ENCODE measurements at places on chromosomes 16 and 17. TPM values are rescaled to one million over a fixed set of nuclear protein-coding genes. Genes with fewer than 3 reads are reported as not detected.

DNA sequence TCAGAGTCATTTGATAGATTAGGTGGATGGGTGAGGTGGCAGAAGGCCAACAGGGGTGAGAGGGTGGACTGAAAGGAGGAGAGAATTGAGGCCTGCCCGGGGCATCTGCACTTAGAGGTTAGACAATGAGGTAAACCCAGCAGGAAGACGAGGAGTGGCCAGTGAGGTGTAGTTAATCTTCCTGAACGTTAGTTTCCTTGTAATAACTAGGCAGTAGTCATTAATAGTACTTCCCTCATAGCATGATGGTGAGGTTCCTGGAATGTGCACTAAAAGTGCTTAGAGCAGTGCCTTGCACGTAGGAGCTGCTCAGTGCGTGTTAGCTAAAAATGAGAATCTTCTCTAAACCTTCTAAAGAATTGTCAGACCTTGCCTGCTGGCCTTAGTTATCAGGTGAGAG lies 13.5 kb upstream of the KSR1 start:
- DNase-seq, result no peak

DNA sequence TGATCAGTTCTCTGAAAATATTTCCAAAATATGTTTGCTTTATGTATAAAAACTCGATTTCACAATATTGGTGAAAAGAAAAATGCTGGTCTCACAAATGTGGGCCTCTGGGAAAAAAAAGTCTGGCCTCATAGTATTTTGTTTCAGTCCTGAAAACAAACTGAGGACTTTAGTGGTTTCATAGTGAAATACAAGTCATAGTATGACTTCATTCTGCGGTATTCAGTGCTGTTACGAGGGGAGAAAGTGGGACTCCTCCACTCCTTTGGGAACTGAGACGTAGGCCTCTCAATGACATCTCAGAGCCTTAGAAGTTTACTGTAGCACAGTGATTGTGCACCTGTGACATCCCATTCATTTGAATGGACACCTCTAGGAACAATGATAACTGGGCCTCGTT lies 56.0 kb downstream of the CYB561 start:
- DNase-seq, result no peak

DNA sequence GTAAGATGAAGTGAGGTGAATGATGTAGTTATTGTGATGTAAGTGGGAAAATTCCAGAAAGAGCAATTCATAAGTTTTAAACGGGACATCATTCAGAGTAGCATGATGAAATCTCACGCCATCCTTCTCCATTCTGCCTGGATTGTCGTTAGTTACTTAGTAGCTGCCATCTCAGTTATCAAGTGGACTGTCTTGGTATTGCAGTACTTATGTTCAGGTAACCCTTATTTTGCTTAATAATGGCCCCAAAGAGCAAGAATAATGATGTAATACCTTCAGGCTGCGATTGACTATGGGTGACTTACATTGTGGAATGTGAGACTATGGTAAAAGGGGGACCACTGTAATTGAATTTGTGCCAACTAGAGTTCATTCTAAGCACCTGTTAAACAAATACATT lies 234.1 kb upstream of the TOM1L1 start:
- DNase-seq, result no peak

DNA sequence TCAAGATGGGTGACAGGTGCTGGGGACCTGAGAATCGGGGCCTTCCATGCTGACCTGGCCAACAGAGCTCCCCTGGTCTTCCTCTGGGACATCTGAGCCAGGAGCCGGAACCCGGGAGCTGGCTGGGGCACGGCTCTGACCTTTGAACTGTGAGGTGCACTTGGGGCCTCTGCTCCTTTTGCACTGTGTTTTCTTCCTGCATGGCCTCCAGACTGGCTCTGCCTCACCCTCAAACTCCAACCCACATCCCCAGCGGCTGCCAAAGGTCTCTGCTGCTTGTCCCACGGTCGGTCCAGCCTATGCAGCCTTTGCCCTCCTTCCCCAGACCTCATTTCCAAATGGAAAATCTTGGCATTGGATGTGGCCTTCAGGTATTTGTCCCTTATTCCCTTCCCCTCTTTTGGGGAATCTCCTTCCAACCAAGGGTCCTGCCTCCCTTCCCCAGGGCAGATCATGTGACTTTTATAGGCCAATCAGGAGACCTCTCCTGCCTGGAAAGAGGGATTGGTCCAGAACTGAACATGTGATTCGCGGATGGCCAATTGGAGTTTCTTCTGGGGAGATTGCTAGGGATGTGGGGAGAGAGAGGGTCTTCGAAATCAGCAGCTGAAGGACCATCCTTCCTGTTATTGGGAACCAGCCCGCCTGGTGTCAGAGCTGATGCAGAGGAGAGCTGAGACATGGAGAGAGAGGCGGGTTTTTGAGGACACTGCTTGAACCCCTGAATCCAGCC lies 117.9 kb downstream of the CYLD start:
- DNase-seq, result peak; percentile 68

DNA sequence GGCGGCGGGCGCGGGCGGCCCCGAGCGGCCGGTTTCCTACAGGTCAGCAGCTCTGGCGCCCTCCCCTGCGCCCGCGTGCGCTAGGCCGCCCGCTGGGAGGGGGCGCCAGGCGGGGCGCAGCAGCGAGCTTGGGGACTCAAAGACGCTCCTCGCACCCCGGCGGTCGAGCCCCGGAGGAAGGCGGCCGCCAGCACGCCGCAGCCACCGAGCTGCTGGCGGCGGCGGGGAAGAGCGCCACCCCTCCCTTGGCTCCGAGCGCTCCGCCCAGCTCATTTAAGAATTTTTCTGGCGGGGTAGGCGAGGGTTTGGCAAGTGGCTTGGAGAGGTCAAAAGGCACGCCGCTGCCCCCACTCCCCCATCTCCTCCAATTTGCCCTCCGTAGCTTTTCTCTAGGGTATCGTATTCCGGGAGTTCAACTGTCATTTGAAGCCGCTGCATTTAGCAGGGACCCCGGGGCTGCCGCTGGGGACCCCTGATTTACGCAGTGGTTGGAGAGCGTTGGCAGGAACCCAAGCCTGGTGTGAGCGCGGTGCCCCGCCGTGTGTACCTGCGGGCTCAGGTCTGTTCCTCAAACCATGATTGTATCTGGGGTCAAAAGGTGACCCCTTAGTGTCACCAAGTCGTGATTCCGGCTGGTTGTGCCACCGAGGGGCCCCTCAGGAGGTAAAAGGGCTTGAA lies 59.5 kb upstream of the GSE1 start:
- DNase-seq, result peak; percentile 60

GRCh38 chr16:13902677-13903076 lies 17.3 kb upstream of the ERCC4 start:
- no peak for DNase-seq

DNA sequence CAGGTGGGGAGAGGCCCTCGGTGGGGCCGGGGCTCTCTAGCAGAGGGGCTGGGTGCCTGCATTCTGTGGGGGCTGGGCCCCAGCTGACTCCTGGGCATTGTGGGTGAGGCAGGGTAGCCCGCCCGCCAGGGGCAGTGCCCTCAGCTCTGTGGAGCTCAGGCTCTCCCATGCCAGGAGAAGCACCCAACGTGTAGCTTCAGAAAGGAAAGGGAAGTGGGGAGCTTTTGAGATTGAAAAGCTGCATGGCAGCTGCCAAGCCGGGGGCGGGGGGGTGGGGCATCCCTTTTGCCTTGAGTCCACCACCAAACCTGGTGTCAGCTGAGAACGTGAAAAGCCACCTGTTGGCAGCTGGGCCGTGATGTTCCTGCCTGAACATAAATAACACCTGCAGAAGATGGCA lies 192.1 kb upstream of the CIBAR2 start:
- no peak for DNase-seq

- DNase-seq, result no peak
These were observed 19.5 kb downstream of the ACSF3 start for GRCh38 chr16:89113152-89113547.

- DNase-seq, result no peak
These were observed 224.2 kb downstream of the ENGASE start for GRCh38 chr17:79298799-79299198.

- DNase-seq, result peak; percentile 98
These were observed 460.4 kb downstream of the SLC39A11 start for GRCh38 chr17:72631949-72632684.

- peak; percentile 38 for DNase-seq
These were observed 7.3 kb downstream of the DLX4 start for GRCh38 chr17:49976163-49976827.

DNA sequence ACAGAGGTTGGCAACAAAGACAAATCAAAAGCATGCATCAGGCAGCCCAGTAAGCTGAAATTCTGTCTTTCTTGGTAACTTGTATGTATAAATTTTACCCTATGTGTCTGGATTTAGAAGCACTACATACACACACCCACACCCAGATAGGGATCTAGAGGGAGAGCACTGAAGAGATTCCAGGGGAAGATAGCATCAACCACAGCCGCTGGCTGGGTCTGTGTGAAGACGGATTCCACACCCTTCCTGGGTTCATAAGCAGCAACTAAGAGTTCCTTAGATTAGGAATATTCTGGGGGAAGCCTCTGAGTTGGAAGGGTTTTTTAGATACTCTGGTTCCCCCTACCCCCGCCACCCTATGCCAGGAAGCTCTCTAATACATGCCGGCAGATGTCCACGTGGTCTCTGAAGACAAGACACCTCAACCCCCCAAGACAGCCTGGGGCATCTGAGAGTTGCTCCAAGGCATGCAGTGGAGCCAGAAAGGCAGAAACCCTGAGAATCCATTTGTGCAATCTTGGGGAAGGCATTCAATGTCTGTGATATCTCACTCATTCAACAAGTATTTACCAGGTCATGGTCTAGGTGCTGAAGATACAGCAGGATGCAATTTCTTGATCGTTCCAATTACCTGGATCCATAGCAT lies 86.4 kb downstream of the NOG start:
- no peak for DNase-seq

GRCh38 chr16:57145046-57146021 lies 40.5 kb downstream of the PSME3IP1 start:
- peak; percentile 44 for DNase-seq

GRCh38 chr17:66573078-66573477 lies 261.8 kb upstream of the CACNG5 start:
- no peak for DNase-seq

GRCh38 chr17:65772989-65773388 lies 211.5 kb upstream of the AXIN2 start:
- DNase-seq, result peak; percentile 72

GRCh38 chr16:89034573-89034961 lies 57.6 kb upstream of the CBFA2T3 start:
- no peak for DNase-seq

DNA sequence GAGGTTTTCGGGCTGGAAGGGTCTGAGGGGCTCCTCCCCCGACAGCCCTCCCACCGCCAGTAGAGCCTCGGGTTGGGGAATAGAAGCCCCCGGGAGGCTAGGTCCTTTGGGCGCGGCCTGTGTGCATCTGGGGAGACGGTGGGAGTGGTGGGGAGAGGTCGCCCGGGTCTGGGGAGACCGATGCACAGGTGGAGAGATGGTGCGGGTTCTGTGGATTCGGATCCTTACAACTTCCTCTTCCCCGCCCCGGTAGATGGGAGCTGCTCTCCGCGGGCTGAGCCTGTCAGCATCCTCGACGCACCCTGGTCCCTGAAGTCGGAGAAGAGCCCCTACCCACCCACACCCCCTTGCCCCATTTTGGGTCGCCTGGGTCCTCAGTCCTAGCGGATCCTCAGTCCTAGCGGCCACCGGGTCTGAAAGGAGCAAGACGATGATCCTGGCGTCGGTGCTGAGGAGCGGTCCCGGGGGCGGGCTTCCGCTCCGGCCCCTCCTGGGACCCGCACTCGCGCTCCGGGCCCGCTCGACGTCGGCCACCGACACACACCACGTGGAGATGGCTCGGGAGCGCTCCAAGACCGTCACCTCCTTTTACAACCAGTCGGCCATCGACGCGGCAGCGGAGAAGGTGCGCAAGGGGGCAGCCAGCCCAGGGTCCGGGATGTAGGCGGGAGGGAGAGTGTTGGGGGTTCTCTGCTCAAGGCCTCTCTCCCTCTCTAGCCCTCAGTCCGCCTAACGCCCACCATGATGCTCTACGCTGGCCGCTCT lies 790 bp downstream of the BCKDK start:
- DNase-seq, result no peak

- no peak for DNase-seq
These were observed 2.5 kb downstream of the ITGAE start for GRCh38 chr17:3798273-3799180.

DNA sequence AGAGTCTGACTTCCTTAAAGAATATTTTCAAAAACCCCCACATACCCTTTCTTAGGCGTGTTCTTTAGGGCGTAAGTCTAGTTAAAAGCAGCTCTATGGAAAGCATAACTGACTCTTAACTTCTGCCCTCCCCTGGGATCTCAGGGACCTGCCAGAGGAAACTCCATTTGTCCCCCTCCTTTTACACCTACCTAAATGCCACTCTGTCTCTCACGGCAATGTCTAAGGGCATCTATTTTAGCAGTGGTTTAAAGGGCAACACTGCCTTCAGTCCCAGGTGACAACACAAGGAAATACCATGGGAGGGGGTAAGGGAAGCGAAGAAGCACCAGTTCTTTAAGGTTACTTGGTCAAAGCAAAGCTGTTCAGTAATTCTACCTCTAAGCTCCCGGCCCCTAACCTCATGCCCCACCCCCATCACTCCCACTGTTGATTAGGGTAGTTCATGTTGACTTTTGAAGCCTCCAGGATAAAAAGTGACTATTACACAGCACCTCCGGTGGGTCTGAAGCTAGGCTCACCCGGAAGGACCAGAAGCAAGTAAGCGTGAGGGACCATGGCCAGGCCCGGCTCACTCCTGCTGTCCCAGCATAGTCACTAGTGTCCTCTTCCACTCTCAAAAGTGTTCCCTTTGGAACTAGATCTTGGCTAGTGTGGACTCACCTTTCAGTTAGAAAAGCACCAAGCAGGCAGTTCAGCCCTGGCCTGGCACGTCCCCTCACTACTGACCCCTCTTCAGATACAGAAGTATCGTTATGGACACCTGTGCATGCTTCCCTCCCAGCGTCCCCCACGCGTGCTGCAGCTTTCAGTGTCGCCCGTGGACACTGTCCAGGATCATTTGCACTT lies 47.1 kb downstream of the CYTH1 start:
- no peak for DNase-seq

DNA sequence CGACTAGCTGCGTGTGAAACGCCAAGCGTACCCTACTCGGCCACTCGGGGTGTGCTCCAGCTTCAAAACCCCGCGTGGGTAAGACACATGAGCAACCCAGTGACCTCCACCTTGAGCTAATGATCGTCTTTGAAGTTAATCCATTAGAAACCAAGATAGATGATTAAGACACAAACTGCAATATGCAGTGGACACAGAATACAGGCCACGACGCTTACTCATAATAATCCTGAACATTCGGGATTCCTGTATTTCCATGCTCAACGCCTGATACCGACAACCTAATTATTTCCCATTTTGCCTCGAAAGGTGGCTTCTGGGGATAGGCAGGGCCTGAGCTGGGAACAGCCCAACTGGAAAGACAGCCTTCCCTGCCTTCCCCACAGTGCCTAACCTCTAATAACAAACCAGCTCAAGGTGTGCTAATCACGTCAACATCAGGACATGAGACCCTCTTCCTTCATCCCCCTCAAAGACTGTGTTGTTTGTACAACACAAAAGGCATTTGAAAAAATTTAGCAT lies 504 bp upstream of the COPRS start:
- DNase-seq, result no peak

PRDM7 gene
- polyA plus RNA-seq, result not detected

PYY gene
- 36.2 TPM for polyA plus RNA-seq

CSF3 gene
- not detected for polyA plus RNA-seq

KRT24 gene
- polyA plus RNA-seq, result not detected

TBC1D3I gene
- polyA plus RNA-seq, result 0.37 TPM

KRT34 gene
- not detected for polyA plus RNA-seq

SBK1 gene
- polyA plus RNA-seq, result 3.2 TPM

PPP1R1B gene
- polyA plus RNA-seq, result 20.4 TPM

ASPA gene
- polyA plus RNA-seq, result 0.96 TPM
